Epithelial cell of prostate (primary cell): ENCODE measurements at places on chromosomes 6 and 20.

DNA sequence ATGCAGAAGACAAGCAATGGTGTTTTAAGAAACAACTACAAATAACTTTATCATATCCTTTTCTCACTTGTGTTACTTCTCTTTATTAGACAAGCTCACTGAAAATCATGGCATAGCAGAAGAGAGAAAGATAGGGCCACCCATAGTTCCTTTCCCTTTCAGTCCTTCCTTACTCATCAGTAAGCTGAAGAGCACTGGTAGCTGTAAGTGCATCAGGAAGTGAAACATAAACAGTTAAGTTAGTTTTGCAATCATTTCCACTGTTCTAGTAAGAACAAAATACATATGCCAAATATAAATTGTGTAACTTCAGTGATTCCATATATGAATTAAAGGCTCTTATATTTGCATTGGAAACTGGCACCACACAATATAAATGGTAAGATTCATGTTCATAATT is 220.1 kb downstream of the HACE1 start:
- DNase-seq, result peak; percentile 10

DNA sequence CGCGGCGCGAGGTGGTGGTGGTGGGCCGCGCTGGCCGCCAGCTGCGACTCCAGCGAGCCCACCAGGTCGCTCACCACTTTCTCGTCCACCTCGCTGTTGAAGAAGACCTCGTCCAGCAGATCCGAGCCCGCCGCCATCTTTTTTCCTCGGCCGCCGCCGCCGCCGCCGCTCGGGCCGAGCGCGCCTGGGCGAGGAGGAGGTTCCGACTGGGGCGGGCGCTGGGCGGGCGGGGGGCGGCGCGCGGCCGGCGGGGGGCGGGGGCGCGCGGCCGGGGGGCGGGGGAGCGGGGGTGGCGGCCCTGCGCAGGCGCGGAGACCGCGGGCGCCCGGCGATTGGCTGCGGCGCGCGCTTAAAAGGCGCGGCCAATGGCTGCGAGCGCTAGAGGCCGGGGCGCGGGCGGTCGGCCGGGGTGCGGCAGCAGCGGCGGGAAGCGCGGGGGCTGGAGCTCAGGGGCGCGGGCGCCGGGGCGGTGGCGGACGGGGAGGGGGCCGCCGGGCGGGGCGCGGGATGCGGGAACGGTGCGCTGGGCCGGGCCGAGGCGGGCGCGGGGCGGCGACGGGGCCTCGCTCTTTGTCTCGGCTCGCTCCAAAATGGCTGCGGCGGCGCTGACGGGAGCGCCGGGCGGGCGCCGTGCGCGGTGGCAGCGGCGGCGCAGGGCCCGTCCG is at the start of gene TAF4:
Gene TAF4, minus strand, starts transcription at position 208 of the 665 bp plus-strand sequence. Its CDS starts 71 bp downstream, at position 137.
- DNase-seq, result no peak

- DNase-seq, result no peak
Observed at GRCh38 chr20:19285436-19285835, 73.0 kb downstream of the SLC24A3 start.

DNA sequence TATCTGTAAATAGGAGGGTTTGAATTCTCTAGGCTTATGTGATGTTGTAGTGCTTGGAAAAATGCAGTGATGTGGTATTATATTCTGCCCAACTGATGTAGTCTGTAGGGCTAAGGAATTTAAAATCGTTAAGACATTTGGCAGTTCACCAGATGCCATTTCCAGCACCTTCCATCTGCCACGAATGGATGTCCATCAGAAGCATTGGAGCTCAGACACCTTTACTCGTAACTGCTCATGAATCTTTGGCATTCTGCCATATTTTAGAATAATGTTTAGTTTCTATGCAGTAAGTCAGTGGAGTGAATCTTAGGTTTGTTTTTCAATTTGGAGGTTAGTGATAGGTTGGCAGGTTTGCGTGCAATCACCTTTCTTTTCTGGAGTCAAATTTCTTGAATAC is 2.4 kb upstream of the SYTL3 start:
- DNase-seq, result no peak

DNA sequence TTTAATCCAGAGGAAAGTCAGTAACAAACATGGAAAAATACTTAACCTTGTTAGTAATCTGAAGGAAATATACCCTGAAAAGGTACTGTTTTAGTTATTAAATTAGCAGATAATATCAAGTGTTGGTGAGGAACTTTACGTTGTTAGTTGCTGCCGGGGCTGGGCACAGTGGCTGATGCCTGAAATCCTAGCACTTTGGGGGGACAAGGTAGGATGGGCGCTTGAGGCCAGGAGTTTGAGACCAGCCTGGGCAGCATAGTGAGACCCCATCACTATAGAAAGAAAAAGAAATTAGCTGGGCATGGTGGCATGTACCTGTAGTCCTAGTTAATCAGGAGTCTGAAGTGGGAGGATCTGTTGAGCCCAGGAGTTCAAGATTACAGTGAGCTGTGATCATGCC is 72.7 kb upstream of the DYNLRB1 start:
- DNase-seq, result no peak

GRCh38 chr6:135129136-135129856 is 51.8 kb upstream of the MYB start:
- DNase-seq, result no peak

DNA sequence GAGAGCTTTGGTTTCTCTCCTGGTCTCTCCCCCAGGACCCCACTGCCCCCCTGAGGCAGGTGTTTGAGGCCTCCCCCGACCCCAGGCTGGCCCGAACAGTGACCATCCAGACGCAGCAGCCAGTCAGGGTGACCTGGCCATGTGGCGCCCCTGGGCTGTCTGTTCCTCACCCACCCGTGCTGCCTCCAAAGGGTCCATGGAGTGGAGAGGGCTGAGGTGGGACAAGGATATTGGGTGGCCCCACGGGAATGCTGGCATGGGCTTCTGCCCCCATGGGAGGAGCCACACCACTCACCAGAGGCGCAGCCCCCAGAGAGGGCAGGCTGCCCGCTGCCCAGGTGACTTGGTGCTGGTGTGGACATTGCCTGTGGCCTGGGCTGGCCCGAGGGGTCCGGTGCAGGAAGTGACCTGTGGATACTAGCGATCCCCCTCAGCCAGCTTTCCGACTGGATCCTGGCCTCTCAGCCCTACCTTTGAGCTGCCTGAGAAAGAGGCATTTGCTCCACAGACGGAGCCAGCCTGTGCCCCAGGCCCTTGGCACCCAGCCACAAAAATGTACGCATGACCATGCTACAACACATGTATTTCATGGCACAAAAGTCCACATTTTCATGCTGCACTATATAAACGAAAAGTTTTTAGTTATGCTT is 50.8 kb downstream of the BCAS4 start:
- DNase-seq, result no peak

DNA sequence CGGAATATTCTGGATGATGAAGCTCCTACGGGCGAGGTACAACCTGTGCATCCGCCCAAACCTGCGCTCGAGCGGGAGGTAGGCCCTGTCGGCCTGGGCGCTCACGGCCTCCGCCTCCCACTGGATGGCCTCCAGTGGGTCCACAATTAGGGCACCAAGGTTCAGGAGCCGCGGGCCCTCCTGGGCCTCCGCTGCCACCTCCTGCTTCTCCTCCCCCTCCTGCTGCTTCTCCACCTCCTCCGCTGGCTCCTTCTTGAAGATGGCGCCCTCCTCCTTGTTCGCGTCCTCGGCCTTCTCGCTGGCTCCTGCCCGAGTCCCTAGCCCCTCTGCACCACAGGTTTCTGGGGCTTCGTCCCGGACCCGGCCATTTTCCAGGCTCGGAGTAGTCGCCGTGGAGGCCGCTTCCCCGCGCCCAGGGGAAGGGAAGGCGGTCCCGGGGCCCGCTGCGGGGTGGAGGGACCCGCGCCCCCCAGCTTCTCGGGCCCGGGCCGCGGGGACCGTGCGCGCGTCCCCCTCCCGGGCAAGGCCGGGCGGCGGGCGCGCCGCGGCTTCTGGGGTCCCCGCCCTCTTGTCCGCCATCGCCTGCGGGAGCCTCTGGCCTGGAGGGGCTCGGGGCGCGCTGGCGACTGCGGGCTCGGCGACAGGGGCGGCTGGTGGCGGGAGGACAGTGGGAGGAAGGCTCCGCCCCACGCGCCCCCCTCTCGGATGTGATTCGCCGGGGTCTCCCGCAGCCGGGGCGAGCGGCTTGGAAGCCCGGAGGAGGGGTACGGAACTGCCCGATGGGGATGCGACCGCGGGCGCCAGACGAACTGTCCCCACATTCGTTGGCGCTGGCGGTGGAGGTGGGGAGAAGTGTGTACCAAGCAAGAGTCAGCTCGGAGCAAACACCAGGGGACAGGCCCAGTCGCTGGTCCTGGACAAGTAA is 17.6 kb downstream of the PLAGL2 start:
- DNase-seq, result no peak

DNA sequence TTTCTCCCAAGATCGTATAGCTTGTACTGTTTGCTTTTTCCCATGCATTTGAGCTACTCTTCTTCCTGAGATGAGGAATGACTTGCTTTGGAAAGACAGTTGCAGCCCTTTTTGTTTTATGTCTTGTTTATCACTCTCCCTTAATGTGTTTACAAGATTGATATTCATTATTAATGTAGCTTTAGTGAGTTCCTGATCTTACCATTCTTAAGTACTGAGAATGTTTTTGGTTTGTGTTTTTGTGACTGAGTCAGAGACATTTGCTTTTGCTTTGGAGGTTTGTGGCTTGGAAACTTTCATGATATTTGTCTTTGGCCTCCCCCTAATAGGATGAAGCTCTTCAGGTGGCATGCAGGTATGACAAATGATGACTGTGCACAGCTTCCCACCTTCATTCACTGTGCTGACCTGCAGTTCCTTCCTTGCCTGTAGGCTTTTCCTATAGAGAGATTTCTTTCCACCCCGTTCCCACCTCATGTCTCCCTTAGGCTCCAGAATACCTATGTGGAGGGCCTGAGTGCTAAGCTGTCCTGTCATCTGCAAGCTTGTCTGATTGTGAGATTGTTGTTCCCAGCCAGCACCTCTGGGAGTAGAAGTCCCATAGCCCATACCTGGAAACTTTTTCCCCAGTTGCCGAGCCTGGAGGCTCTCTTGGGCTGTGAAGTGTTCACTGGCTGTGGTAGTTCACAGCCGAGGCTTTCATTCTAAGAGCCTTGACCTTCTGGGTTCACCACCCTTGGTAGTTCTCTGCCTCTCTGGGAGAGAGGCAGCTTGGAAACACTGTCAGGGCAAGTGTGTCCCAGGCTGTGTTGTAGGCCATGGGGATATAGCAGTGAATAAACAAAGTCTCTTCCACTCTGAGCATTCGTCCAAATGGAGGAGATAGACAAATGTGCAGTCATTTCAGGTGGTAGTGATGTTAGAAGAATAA is 27.1 kb downstream of the CDS2 start:
- peak; percentile 79 for DNase-seq

DNA sequence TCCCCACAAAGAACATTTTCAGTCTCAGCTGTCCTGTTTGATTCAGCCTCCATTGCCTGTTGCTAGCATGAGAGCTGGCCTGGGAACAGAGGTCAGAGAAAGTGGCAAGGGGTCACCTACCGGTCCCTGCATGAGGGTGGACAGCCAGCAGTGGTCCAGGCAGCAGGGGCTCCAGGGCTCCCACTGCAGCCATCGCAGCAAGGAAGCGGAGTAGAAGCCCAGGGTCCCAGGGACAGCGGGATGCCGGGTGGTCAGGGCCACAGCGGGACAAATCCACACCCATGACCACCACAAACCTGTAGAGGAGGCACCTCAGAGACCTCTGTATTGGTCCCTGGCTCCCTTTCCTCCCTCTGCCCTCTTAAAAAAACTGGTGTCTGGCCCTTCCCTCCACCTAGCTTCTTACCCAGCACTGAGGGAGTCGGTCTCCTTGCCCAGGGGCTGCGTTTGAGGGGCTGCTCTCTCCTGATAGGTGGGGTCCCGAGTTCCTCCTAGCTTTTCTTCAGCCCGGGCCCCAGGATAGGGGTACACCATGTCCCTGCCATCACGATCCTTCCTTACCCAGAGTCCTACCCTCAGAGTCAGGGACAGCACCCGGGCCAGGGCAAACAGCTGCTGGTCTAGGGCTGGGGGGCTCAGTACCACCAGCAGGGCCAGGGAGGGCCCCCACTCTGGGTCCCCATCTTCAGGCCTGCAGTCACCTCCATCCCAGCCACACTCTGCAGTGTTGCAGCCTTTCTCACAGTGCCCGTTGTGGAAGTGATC is 8.4 kb upstream of the GPSM3 start:
- DNase-seq, result no peak

- DNase-seq, result no peak
Observed at GRCh38 chr20:32806356-32806755, 13.4 kb upstream of the MAPRE1 start.

GRCh38 chr6:313917-314316 is 21.6 kb downstream of the DUSP22 start:
- no peak for DNase-seq

- no peak for DNase-seq
Observed at GRCh38 chr6:10579803-10580202, 58.7 kb downstream of the GCNT2 start.

- no peak for DNase-seq
Observed at GRCh38 chr6:118791499-118791898, 102.5 kb upstream of the ASF1A start.

GRCh38 chr20:9884061-9884460 is 45.2 kb upstream of the PAK5 start:
- DNase-seq, result no peak

GRCh38 chr6:56581296-56581925 is 61.3 kb downstream of the DST start:
- no peak for DNase-seq

DNA sequence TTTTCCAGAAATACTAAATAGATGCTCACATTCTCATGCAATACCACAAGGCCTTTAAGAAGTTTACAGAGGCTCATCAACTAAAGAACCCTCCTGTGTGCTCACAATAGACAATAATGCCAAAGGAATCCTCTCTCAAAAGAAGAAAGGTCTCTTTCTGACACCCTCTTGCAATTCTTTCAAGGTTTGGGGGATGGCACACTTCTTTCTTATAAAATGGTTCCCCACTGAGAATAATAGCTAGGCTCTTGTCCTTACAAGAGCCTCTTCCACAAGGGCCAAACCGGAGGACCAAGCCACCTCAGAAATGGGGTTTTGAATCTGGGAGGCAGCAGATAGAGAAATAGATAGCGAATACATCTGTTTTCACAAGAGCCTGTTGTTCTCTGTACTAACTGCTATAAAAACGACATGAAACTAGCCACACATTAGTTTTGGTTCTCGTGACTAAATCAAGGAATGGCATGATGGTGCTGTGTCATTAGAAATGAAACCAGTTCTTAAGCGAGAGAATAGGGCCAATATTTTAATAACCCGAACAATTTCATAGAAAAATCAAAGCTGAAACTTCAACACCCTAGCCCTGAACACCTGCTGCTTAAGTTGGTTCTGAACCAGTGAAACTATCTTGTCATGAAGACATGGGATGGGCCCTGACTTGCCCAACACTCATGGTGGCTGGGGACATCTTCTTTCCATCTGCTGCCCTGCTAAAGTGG is 81.1 kb downstream of the PRDM1 start:
- DNase-seq, result no peak

GRCh38 chr6:31529329-31530150 is 778 bp downstream of the MCCD1 start:
- DNase-seq, result no peak

- DNase-seq, result no peak
Observed at GRCh38 chr20:24648919-24649318, 179.5 kb downstream of the SYNDIG1 start.

- no peak for DNase-seq
Observed at GRCh38 chr6:121748850-121749249, 313.4 kb downstream of the GJA1 start.

- no peak for DNase-seq
Observed at GRCh38 chr20:48339986-48340882, 487.6 kb downstream of the PREX1 start.

- no peak for DNase-seq
Observed at GRCh38 chr6:71392276-71392675, 103.7 kb downstream of the OGFRL1 start.

GRCh38 chr6:142605922-142606485 is 304.2 kb downstream of the ADGRG6 start:
- no peak for DNase-seq

GRCh38 chr6:107340881-107341280 is 118.5 kb downstream of the PDSS2 start:
- DNase-seq, result no peak

- no peak for DNase-seq
Observed at GRCh38 chr6:4905826-4906225, 98.0 kb downstream of the RPP40 start.
